Daoy (cell line): ENCODE measurements at places on chromosomes 6 and 20. TPM values are rescaled to one million over a fixed set of nuclear protein-coding genes. Genes with fewer than 3 reads are reported as not detected.

The GGTLC1 gene
- total RNA-seq = not detected in 2 replicates

The MLN gene
- total RNA-seq = not detected in 2 replicates

The PCSK2 gene
- total RNA-seq = 0.06 TPM in 1 of 2 replicates, not detected in the other

The SCUBE3 gene
- 1.1 and 2.0 TPM in 2 replicates for total RNA-seq

The VIP gene
- not detected in 2 replicates for total RNA-seq

The OTOR gene
- total RNA-seq = not detected in 2 replicates

The ZNF341 gene
- 0.68 and 1.5 TPM in 2 replicates for total RNA-seq

The SDCBP2 gene
- total RNA-seq = 1.3 and 3.7 TPM in 2 replicates

The PNPLA1 gene
- total RNA-seq = not detected in 2 replicates

The MDFI gene
- total RNA-seq = 45.7 and 53.7 TPM in 2 replicates

- peak; percentile 14 for DNase-seq
Measured at GRCh38 chr6:122726649-122727048, 52.9 kb upstream of the FABP7 start.

DNA sequence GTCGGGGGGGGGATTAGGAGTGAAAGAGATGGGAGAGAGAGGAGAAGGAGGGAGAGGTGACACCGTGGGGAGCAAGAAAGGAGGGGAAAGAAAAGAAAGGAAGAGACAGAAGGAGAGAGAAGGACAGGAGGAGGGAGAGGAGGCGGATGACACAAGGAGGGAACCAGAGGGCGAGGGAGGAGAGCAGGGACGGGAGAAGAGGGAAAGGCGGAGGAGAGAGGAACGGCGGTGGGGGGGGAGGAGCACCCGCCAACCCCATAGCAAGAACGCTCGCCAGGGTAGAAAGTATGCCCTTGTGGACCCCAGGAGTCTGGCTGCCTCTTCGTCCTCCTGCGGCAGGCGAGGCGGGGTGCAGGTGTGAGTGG, 4.5 kb upstream of the INSM1 start:
- DNase-seq = peak; percentile 7

DNA sequence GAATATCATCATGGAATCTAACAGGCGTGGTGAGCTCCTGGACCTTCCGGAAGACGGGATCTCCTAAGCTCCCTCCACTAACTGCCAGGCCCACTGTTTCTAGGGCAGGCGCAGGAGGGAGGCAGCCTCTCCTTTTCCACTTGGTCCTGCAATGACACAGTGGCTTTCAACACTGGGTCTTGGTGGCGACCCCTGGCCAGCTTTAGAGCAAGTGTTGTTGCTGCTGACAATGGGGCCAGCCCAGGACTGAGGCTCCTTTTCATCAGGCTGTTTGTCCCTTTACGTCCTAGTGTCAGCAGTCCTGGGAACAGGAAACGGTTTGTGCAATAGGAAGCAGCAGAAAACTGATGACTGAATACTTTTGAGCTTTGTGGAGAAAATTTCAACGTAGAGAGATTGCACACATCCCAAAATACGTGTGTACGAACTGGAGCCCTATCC, 9.7 kb upstream of the QKI start:
- no peak for DNase-seq

DNA sequence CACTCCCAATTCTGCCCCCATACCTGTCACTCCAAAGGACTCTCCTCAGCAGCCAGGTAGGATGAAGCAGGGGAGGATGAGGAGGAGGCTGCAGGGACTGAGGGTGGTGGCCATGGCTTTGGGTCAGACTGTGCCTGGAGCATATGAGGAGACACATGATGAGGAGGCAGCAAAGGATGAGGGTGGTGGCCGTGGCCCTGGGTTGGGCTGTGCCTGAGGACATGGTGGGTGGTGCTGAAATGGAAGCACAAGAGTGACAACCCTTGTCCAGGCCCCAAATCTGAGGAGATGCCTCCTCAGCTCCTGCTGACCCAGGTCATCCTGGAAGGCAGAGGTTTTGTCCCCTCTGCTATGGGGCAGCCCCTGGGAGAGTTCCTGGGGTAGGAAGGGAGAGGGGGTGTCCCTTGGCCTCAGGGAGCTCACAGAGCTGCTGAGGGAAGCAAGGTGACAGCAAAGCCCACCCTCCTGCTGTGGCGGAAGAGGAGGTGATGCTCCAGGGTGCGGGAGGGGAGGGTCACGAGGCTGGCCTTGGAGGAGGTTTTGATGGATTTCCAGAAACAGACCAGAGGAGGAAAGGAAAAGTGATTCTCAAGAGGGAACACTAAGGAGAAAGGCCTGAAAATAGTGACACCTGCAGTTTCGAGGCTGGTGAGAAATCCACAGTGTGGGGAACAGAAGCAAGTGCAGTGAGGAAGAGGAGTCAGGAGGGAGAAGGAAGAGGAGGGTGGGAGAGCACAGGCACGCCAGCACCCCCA, 4.6 kb downstream of the RAET1G start:
- no peak for DNase-seq

DNA sequence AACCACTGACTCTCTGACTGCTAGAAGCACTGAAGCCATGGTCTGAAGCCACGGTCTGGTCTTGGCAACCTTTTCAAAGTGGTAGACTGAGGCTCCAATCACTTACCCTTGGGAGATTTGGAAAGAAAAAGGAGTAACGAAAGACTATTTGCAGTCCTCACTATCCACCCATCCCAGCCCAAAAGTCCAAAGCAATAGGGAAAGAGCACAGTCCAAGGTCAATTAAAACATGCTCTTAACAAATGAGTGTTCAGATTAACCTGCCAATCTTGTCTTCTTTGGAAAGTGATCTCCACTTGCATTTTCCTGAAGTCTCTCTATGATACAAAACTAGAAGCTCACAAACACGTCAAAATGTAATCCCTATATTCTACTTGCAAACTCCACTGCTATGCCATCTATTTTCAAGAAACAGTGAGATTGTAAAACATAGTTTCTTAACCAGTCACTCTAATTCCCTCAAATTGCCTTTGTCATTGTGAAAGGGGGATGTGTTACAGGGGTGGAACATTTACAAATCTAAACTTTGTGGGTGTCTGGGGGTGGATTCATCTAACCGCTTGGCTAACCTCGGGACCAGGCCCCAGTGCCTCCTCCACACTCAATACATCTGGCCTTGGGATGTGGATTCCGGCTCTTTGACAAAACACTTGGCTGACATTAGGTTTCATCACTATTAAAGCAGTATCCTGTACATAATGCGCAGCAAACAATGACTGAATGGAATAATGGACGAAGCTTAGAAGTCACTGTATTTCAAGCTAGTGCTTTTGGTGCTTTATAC, 56.4 kb downstream of the B4GALT5 start:
- DNase-seq = no peak

GRCh38 chr6:106475284-106475683, 114.8 kb downstream of the CRYBG1 start:
- DNase-seq = peak; percentile 30

DNA sequence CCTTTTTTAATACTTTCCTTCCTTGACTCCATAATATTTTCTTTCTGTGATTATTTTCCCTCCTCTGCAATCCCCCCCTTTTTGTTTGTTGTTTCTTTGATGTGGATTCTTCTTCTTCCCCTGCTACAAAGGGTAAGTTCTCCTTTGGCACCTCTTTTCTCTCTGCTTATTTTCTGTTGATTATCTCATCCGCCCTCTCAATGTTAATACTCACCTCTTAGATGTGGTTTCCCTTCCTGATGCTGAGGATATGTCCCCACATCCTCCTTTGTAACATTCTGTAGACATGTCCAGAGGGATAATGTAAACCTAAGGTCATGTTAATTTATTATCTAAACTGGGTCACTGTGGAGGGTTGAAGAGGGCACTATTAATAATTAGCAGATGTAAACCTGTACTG, 17.7 kb downstream of the FLRT3 start:
- no peak for DNase-seq

- no peak for DNase-seq
Measured at GRCh38 chr6:1271071-1271763, 40.7 kb upstream of the FOXQ1 start.

DNA sequence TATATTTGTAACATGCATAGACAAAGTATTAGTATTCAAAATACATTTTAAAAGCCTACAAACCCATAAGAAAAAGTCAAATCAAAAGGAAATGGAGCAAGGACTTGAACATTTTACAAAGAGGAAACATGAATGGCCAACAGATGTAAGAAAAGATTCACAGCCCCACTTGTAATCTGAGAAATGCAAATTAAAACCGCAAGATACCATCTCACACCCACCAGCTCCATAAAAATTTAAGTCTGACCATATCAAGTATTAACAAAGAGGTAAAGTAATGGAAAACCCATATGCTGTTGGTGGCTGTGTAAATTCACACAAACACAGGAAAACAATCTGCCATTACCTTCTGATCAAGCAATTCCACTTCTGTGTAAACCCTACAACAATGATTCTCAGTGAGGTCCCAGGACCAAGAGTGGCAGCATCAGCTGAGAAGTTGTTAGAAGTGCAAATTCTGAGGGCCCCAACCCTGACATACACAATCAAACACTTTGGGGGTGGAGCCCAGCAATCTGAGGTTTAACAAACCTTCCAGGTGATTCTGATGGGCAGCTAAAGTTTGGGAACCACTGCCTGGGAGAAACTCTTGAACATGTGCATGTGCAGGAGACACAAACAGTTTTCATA, 30.9 kb downstream of the BCL2L1 start:
- DNase-seq = no peak

DNA sequence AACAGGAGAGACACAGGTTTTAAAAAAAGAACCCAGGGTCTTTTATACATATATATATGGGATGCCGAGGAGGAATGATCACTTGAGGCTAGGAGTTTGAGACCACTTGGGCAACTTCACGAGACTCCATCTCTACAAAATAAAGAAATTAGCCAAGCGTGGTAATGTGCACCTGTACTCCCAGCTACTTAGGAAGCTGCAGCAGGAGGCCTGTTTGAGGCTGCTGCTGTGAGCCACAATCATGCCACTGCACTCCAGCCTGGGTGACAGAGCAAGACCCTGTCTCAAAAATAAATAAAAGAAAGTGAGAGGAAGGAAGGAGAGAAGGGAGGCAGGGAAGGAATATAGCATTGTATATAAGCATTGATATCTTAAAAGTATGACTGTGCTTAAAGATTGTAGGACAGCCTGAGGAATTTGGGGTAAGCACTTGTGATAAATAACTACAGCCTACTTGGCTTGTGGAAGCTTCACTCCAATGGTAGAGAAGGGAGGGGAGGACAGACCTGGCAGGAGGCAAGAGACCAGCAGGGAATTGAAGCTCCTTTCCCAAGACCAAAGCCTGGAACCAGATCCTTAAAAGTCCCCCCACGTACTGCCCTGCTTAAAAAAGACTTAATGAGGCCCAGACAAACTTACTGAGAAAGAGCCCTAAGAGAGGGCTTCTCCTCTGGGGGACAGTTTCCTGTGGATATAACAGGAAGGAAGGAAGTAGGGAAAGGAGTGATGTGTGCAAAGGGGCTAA, 2.5 kb upstream of the SNTA1 start:
- no peak for DNase-seq

- peak; percentile 63 for DNase-seq
Measured at GRCh38 chr6:71012866-71013469, 56.1 kb upstream of the B3GAT2 start.

DNA sequence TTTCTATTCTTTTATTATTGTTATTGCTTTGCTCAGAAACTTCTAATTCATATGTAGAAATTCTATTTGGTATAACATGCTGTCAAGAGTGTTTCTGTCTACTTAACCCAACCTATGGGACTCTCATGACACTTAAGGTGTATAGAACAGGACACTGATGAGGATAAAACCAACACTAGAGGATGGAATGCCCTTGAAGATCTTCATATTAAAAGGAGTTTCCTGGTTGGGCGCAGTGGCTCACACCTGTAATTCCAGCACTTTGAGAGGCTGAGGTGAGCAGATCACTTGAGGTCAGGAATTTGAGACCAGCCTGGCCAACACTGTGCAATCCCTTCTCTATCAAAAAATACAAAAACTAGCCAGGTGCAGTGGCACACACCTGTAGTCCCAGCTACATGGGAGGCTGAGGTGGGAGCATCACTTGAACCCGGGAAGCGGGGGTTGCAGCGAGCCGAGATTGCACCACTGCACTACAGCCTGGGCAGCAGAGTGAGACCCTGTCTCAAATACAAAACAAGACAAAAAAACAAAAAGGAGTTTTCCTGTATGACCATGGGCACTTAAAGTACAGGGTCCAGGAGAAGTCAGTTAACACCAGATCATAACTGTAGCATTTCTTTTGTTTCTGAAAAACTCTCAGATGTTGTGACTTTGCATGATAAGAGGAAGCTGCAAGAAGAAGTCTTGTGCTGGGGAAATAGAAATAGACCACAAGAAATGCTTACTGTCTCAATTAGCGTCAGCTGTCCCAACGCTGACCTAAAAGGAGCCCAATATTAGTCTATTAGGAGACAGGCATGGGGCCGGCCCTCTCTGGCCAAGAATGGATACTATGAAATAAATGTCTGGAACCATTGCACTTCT, 38.9 kb upstream of the CD2AP start:
- DNase-seq = no peak
